ENCODE measurements at places on chromosomes 6 and 20.

DNA sequence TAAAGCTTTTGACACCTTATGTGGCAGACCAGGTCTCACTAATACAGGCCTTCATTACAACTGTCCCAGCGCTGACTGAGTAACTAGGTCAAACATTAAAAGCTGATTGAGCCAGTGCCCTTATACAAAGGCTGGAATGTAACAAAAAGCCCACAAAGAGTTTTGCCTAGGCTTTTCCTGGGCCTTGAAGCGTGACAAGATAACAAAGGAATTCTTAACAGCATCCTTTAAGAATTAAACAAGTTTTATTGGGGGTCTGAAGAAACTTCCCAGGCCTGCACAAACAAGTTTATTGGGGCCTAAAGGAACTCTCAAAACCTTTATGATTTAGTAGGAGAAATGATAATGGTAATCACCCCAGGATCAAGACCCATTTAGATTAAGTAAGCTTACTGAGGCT is 267.6 kb upstream of the FAM83B start:
- DNase-seq = no peak

DNA sequence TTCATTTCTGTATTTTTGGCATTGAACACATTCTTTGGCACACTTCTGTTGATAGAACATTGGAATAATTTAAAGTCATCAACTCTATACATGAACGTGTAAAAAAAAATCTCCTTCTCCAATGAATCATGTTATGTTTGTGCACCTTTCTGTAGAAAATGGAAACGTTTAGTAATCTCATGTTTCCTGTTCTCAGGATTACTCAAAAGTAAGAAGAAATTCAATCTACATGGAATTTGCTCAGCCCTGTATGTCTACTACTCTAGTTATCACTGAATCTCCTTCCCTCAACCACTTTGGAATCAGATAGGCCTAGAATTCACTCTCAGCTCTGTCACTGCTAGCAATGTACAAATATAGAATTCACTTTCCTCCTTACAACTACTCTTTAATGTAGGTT is 103.6 kb downstream of the COL21A1 start:
- DNase-seq = no peak

GRCh38 chr20:35286077-35286898 is 1.7 kb upstream of the EIF6 start:
- DNase-seq = no peak

GRCh38 chr6:65161661-65162060 is 545.4 kb downstream of the EYS start:
- no peak for DNase-seq

Data from KBM-7 (cell line).